ENCODE measurements at places on chromosomes 2 and 18. TPM values are rescaled to one million over a fixed set of nuclear protein-coding genes. Genes with fewer than 3 reads are reported as not detected.

- no peak for DNase-seq
Measured at GRCh38 chr2:23617167-23617810, 232.3 kb downstream of the KLHL29 start.

GRCh38 chr18:62664414-62664813 is 50.9 kb upstream of the PHLPP1 start:
- DNase-seq, result no peak

- no peak for DNase-seq
Measured at GRCh38 chr18:38900031-38900430, 1334.4 kb upstream of the CELF4 start.

GRCh38 chr2:48626047-48626446 is 8.4 kb downstream of the GTF2A1L start:
- no peak for DNase-seq

DNA sequence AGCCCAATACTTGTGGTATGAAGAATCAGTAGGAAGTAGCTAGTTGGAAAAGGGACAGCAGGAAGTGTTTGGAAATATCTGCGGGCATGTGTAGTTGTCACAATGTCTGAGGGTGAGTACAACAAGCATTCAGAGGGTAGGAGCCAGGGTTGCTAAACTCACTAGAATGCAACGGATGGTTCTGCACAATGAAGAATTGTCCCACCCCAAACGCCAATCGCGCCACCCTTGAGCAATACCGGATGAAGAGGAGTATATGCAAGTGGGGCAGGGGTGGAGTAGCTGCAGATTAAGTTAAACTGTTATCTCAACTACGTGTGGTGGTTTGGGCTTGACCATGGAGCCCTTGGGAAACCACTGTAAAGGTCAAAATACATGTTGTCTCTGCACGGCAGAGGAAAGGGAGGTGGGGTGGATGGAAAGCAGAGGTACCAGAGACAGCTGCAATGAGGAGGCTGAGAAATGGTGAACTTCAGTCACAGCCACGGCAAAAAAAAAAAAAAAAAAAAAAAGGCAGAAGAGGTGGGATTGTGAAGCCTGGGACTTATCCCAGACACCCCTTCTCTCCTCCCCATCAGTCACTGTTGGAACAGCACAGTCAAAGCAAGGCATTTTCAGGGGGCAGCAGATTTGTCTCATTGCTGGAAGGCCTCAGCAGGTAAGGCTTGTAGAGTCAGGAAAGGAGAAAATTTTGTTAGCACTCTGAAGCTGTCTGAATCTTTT is 5.2 kb downstream of the CCL20 start:
- no peak for DNase-seq

- no peak for DNase-seq
Measured at GRCh38 chr2:218471982-218472381, 53.1 kb downstream of the VIL1 start.

DNA sequence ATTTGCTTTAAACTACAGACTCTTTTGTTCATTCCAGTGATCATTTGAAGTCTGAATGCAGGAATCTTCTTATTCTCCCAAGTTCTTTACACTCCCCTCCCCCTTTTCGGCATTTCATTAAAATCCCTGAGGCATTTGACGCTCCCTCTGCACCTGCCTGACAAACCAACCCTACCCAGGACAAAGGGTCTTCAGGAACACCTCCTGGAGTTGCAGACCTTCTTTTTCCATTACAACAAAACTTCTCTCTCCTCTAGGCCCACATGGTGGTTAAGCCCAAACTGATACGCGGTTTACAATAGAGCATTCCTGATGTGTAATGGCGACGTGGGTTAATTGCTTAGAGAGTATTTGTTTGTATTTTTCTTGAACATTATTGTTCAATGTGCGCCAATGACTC is 367.4 kb downstream of the FBXO15 start:
- no peak for DNase-seq

- DNase-seq, result no peak
Measured at GRCh38 chr2:182558564-182558963, 131.7 kb upstream of the PDE1A start.

CTLA4 gene
- 0.08 TPM for total RNA-seq

ABCG5 gene
- total RNA-seq, result 0.05 TPM

ACMSD gene
- total RNA-seq, result not detected

CNOT9 gene
- total RNA-seq, result 73.0 TPM
